ENCODE measurements at places on chromosomes 7 and 10.
A peak's percentile ranks its signal among the peaks of the same experiment; 100 is the strongest.

- no peak for DNase-seq
Observed at GRCh38 chr7:143360788-143361551, 1.5 kb downstream of the FAM131B start.

- peak; percentile 31 for DNase-seq
Observed at GRCh38 chr10:31000071-31000782, 31.4 kb downstream of the ZNF438 start.

DNA sequence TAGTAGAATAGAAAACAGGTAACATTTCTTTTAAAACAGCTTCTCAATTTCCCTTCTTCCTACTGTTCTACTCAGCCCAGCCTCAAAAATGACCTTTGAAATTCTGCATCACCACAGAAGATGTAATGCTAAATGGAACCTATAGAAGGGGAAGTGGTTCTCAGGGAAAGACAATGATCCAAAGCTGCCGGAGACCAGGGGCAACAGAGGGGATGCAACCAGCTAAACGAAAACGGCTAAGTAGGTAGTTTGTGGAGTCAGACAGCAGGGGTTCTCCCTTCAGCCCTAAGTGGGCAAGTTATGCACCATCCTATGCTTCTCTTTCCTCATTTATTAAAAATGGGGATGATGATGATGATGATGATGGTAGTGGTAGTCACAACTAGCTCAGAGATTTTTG lies 214.3 kb downstream of the ELMO1 start:
- no peak for DNase-seq

DNA sequence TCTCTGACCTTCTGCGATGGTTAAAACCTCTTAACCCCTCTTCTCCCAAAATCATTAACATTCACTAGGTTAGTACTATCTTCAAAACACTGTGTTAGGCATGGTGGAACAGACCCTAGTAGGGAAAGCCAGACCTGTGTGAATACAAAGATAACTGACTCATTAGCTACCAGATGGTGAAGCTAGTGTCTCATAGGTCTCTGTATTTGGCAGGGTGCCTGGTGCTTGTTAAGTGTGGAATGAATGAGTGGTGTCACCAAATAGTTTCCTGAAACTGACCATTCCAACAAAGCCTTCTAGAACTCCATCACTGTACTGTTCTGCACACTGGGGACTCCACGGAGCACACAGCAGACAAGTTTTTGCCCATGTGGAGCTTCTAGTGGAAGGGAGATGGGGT lies 27.7 kb upstream of the TM9SF3 start:
- peak; percentile 95 for DNase-seq

GRCh38 chr7:136868496-136869000 lies at the start of gene CHRM2:
CHRM2 (plus strand) TSS chr7:136868652; CDS start chr7:137014866, 146,214 bp downstream.
- peak; percentile 54 for DNase-seq

DNA sequence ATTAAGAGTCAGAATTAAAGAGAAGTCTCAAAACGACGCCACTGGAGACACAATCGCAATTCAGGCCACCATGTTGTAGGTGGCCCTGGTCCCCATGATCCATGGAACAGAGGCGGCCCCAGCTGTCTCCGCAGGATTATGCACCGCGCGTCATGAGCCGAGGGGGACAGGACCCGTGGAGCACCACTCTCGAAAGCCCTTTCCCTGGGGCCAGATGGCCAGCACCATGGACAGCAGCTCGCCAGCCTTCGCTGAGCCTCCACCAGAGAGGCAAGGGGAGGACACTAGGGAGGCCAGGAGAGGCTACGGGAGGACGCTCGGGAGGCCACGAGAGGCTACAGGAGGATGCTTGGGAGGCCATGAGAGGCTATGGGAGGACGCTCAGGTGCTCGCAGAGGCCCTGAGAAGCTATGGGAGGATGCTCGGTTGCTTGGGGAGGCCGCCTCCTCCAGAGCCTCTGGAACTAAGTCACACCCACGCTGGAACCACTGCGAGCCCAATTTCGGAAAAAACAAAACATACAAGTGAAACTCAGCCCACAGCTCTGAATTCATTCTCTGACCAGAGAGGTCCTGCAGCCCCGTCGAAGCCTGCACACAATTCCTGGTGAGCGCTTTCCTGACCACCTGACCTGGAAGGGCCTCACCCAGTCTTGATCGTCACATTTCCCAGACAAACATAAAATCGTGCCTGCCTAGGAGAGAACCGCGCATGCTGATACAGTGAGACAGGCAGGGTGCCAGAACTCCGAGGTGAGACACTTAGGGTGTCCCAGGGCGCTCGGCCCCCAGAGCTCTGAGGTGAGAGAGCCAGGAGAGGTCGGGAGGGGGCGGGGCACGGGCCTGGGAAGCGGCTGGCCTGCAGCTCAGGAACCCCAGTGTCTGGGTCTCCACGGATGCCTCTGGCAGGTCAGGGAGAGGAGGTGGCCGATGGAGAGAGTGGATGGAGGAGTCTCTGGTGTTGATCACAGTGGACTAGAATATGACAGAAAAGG lies 224.4 kb downstream of the PTPRN2 start:
- DNase-seq: no peak

GRCh38 chr10:78830062-78830975 lies 238.4 kb upstream of the ZMIZ1 start:
- DNase-seq: peak; percentile 17

GRCh38 chr7:66748791-66749190 lies 8.3 kb downstream of the RABGEF1 start:
- DNase-seq: no peak
